ENCODE measurements at places on chromosomes 5 and 9.
A peak's percentile ranks its signal among the peaks of the same experiment; 100 is the strongest.

DNA sequence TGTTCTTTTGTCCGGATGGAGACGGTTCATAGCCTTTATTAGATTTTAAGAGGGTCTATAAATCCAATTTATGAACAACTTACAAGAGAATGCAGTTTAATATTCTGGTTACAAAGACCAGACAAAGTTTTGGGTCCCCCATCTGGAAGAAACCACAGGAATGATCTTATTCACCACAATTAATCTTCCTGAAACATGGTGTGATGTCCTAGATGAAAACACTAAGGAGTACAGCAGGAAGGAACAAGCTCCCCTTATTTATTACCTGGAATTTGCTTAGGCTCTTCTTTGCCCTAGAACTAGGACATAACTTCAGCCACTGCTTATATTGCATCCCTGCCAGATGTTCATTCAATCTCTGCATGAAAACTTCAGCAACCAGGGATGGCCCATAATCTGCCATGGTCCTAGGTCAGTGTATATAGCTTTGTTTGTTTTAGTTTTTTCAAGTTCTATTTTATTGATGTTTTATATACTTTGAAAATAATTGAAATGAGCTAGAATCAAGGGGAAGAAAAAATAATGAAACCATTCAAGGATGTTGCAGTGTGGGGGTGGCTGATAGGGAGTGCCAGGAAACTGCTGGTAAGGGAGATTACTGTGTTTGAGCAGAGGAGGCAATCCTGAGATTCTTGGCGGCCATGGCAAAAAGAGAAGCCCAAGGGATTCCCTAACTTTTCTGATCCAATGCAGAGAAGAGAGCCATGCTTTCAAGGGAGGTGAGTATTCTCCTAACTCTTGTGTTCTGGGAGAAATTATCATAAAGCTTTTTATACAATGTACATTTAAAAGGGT is 16.8 kb downstream of the TXNDC8 start:
- DNase-seq, result no peak

DNA sequence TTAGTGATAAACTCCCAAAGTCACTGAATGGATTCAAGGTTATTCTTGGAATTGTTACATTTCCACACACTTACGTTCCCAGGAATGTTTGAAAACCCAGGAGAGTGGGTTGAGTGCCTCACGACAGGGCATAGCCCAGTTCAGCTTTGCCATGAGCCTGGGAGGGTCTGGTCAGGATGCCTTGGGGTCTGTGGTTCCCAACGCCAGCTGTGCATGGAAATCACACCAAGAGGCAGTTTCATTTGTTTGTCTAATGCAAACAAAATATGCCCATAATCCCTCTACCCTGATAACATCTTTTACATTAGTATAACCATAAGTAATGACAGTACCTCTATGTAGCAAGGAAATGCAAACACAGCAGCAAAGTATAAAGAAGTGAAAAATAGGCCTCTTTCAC is 25.3 kb upstream of the MSX2 start:
- no peak for DNase-seq

DNA sequence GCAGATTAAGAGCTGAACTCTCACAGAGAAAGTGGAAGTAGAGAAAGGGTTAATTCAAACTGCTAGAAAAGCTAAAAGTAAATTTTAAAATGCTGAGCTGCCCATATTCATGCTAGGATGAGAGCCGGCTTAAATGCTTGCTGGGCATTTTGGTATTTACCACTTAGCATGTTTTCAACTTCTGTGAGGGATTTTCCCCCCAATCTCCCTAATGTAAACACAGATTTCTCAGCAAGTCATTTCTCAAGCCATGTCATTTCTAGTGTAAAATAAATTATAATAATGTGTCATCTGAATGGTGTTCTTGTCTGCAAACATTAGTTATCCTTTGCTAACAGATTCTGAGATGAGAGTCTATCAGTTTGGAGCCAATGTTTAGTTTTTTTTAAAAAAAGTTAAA is 22.3 kb downstream of the RPS23 start:
- DNase-seq, result no peak

GRCh38 chr9:135648494-135649410 is 9.4 kb upstream of the GLT6D1 start:
- DNase-seq, result no peak

DNA sequence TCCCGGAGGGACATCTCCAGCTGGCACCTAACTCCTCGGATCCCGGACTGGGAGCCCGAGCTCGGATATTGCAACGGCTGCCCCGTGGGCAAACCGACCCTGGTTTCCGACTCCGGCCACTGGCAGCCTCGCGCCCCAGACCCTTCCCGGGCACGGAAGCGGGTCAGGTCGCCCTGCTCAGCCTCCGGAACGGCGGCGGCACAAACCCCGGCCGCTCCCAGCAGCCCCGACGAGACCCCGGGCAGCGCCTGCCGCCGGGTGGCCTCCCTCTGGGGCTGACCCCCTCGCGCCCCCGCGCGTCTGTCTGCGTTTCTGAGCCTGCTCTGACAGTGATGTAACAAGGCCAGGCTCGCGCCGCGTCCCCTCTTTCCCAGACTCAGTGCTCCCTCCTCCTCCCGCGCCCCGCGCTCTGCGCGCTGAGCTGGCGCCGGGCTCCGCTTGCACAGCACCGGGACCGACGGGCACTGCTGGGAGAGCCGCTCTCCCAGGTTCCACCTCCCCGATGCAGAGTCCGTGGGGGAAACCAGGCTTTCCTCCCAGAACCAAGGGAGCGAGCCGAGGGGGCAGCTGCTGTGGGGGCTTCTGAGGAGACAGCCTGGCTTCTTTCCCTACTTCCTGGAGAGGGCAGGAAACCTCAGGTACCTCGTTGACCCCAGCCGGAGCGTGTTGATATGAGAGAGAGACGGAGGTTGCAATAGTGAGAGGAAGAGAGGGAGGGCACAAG is at the start of gene TMEM215:
Gene TMEM215, plus strand, starts transcription at position 373 of the 724 bp plus-strand sequence. CDS start 644 bp downstream, outside the sequence.
- peak; percentile 86 for DNase-seq

All from H7 (cell line).